Activated T-helper 17 cell treated with anti-CD3 and anti-CD28 coated beads, Interleukin-2, amount 50 U/mL, for 72 hours (primary cell): ENCODE measurements at places on chromosomes 2 and 18.
A peak's percentile ranks its signal among the peaks of the same experiment; 100 is the strongest.

GRCh38 chr18:48046843-48047242 lies 116.4 kb upstream of the SMAD2 start:
- no peak overlapping the region for H3K27ac ChIP-seq
- no peak for ATAC-seq
- no peaks in the 10 kb centered on the region for H3K4me1 ChIP-seq

- H3K4me3 ChIP-seq = peak overlapping the region; percentile 34
- peaks cover 12% of the 10 kb centered on the region for H3K4me1 ChIP-seq
- no peaks in the 10 kb centered on the region for H3K27me3 ChIP-seq
- peak; percentile 94 for ATAC-seq
- peaks cover 25% of the 10 kb centered on the region for H3K36me3 ChIP-seq
Measured at GRCh38 chr18:79378536-79379250, 17.0 kb upstream of the NFATC1 start.

- peaks cover 10% of the 10 kb centered on the region for H3K27me3 ChIP-seq
- no peak overlapping the region for H3K27ac ChIP-seq
- no peaks in the 10 kb centered on the region for H3K36me3 ChIP-seq
- ATAC-seq = no peak
- no peak overlapping the region for H3K4me3 ChIP-seq
- no peaks in the 10 kb centered on the region for H3K4me1 ChIP-seq
Measured at GRCh38 chr2:128489526-128490273, 171.0 kb upstream of the HS6ST1 start.

- H3K27ac ChIP-seq = no peak overlapping the region
- H3K36me3 ChIP-seq = no peaks in the 10 kb centered on the region
- peak; percentile 94 for ATAC-seq
- H3K4me3 ChIP-seq = no peak overlapping the region
- H3K4me1 ChIP-seq = peaks cover 10% of the 10 kb centered on the region
- H3K27me3 ChIP-seq = peaks cover 9% of the 10 kb centered on the region
Measured at GRCh38 chr2:172639823-172640222, 83.9 kb downstream of the PDK1 start.

DNA sequence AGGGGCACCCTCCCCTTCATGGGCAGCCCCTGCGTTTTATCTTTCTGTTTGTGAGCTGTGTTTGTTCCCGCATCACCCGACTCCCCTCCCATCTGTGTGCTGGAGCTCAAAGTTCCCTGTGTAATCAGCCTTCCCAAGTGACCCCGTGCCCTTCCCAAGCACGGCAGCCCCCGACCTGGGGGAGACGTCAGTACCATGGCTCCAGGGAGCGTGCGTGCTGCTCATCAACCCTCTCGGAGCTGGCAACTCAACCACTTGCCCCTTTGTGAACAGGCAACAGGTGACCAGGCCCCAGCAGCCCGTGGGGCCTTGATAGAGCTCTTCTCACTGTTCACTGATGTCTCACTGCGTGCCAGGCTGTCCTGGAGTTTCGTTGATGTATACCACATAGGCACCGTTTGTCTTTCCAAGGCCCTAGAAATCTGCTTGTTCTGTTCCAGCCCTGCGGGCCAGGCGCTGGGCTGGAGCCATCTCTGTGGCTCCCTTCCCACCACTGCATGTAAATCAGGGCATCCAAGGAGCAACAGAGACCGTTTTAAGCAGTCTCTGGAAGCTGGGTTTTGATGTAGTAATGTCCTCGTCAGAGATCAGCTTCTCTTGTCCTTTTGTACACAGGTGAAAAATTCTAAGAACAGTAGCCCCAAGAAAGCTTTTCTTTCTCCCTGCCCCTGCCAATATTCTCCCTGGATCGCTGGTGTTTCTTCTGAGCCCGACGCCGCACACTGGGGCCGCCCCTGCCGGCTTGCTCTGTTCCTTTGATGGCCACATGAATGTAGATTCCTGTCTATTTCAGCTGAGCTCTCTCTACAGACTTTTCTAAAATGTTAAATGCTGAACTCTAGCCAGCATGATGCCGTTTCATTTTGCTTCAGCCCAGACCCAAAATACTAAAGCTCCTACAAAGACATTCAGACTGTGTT lies 107.0 kb upstream of the PTPRM start:
- no peak overlapping the region for H3K27ac ChIP-seq
- no peak for ATAC-seq
- H3K4me1 ChIP-seq = no peaks in the 10 kb centered on the region
- no peak overlapping the region for H3K4me3 ChIP-seq
- H3K36me3 ChIP-seq = no peaks in the 10 kb centered on the region

DNA sequence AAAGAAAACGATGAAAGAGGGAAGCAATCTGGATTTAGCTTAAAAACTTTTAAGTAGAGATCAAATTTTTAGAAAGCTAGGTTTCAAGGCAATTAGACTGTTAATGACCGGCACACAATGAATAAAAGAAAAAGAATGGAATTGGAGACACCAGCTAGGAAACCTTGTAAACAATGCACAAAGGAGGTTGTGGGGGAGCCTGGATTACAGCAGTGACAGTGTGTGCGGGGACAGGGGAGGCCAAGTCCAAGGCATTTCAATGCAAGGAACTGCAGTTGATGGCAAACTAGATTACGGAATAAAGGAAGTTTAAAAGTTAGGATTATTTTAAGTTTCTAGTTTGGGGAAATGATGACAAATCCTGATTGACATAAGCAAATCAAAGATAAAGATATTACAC lies 74.5 kb downstream of the DTNB start:
- ATAC-seq = no peak
- H3K27me3 ChIP-seq = no peaks in the 10 kb centered on the region
- H3K27ac ChIP-seq = no peak overlapping the region
- H3K36me3 ChIP-seq = no peaks in the 10 kb centered on the region
- no peak overlapping the region for H3K4me3 ChIP-seq
- H3K4me1 ChIP-seq = peaks cover 24% of the 10 kb centered on the region

- H3K36me3 ChIP-seq = peaks cover 49% of the 10 kb centered on the region
- H3K4me1 ChIP-seq = peaks cover 6% of the 10 kb centered on the region
- H3K4me3 ChIP-seq = no peak overlapping the region
- ATAC-seq = no peak
- no peak overlapping the region for H3K27ac ChIP-seq
- no peaks in the 10 kb centered on the region for H3K27me3 ChIP-seq
Measured at GRCh38 chr2:53668624-53669026, 99.0 kb upstream of the CHAC2 start.

DNA sequence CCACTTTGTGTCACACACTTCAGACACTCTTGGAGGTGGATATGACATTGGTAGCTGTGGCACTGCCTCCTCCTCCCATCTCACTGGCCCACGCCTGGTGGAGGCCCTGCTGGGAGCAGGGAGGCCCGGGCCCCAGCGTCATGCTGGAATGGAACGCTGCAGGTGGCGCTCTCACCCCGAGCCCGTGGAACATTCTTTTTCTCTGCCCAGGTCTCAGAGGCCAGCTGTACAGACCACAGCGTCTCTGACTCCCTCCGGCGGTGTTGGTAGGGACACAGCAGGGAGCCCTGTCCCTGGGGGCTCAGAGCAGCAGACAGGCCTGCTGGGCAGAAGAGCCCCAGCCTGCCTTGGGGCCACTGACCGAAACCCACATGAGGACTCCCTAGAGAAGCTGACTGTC lies 218.1 kb downstream of the TWIST2 start:
- ATAC-seq = no peak
- H3K27ac ChIP-seq = no peak overlapping the region
- H3K36me3 ChIP-seq = peaks cover 23% of the 10 kb centered on the region
- H3K27me3 ChIP-seq = no peaks in the 10 kb centered on the region
- peaks cover 3% of the 10 kb centered on the region for H3K4me1 ChIP-seq
- no peak overlapping the region for H3K4me3 ChIP-seq

DNA sequence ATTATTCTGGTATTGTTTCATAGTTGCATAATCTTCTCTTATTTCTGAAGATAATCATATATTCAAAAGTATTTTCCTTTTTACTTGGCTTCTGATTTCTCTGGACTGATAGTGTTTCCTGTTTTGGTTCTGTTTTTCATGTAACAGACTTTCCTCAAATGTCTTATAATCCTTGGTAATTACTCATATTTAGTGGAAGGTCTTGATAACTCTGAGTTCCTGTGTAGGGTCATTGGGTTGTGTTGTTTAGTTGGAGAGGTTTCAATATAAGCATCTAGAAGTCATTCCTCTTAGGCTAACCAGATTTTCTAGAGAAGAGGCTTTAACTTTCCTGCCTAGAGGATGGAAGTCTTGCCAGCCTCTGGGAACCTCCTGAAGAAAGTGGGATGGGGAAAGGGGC lies 23.8 kb downstream of the MFSD6 start:
- H3K4me3 ChIP-seq = no peak overlapping the region
- peaks cover 36% of the 10 kb centered on the region for H3K36me3 ChIP-seq
- H3K27ac ChIP-seq = peak overlapping the region; percentile 7
- peaks cover 26% of the 10 kb centered on the region for H3K4me1 ChIP-seq

GRCh38 chr2:159497847-159498246 lies 118.5 kb downstream of the BAZ2B start:
- ATAC-seq = peak; percentile 64
- H3K27ac ChIP-seq = peak overlapping the region; percentile 74

GRCh38 chr2:95390272-95390880 lies 12.1 kb upstream of the FAHD2A start:
- no peak overlapping the region for H3K4me3 ChIP-seq
- ATAC-seq = no peak
- no peak overlapping the region for H3K27ac ChIP-seq
- no peaks in the 10 kb centered on the region for H3K36me3 ChIP-seq
- H3K27me3 ChIP-seq = peaks cover 6% of the 10 kb centered on the region

DNA sequence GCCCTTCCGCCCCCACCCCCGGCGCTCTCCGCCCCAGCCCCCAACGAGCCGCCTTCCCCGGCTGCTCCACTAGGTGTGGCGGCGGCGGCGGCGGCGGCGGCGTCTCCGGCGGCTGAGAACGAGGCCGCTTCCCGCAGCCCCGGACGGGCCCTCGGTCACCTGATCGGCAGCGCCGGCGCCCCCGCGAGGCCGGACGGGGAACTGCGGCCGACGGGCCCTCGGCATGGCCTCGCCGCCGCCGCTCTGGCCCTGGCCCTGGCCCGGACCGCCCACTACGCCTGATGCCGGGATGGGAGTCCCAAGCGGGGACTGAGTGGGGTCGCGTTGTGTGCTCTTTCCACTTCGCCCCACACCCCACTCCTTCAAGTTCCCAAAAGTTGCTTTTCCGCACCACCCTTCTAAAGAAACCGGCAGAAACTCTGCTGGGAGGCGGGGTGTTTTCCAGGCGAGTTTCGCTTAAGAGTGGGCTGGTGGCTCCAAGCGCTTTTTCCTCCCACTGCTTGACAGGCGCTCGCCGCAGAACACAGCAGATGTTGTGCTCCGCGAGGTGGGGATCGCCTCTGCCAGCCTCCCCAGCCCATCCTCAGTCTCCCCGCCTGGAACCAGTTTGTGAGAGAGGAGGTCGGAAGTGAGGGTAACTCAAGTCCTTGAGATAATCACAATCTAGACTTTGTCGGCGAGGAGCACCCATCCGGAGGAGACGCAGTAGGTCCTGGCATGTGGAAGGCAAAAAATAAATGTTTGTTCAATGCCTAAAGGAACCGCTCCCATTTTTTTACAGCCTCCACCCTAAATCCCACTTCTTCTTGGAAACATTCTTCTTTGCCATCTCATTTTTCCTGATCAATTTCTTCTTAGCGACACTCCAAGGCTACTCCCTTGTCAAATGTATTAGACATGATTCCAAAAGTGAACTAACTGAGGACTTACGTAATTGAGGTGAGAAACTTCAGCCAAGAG lies at the start of gene NCKAP1:
Gene NCKAP1, minus strand, starts transcription at position 117 of the 960 bp plus-strand sequence. CDS start 358 bp downstream, outside the sequence.
- peak within 1 kb of the TSS; percentile 85 for H3K27ac ChIP-seq
- peak within 1 kb of the TSS; percentile 90 for H3K4me3 ChIP-seq
- ATAC-seq = peak; percentile 89

- H3K36me3 ChIP-seq = peaks cover 65% of the 10 kb centered on the region
- no peak overlapping the region for H3K27ac ChIP-seq
- H3K4me3 ChIP-seq = no peak overlapping the region
- H3K4me1 ChIP-seq = peaks cover 5% of the 10 kb centered on the region
- no peaks in the 10 kb centered on the region for H3K27me3 ChIP-seq
- no peak for ATAC-seq
Measured at GRCh38 chr2:15614545-15615300, 23.1 kb downstream of the DDX1 start.

GRCh38 chr18:65725251-65726050 lies 25.4 kb upstream of the CDH7 start:
- no peak overlapping the region for H3K4me3 ChIP-seq
- no peak overlapping the region for H3K27ac ChIP-seq
- H3K27me3 ChIP-seq = no peaks in the 10 kb centered on the region
- no peaks in the 10 kb centered on the region for H3K36me3 ChIP-seq
- no peak for ATAC-seq

- H3K27me3 ChIP-seq = peaks cover 32% of the 10 kb centered on the region
- ATAC-seq = no peak
- no peak overlapping the region for H3K4me3 ChIP-seq
- H3K4me1 ChIP-seq = no peaks in the 10 kb centered on the region
Measured at GRCh38 chr18:48254077-48254602, 155.0 kb downstream of the ZBTB7C start.

DNA sequence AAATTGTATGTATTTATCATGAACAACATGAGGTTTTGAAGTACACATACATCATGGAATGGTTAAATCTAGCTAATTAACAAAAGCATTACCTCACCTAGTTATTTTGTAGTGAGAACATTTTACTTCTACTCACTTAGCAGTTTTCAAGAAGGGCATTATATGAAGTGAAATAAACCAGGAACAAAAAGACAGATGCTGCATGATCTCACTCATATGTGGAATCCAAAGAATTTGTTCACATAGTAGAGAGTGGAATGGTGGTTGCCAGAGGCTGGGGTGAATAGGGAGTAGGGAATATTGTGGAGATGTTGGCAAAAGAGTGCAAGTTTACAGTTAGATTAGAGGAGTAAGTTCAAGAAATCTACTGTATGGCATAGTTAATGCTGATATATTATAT lies 292.0 kb downstream of the ASXL3 start:
- H3K4me3 ChIP-seq = no peak overlapping the region
- H3K27ac ChIP-seq = no peak overlapping the region
- no peaks in the 10 kb centered on the region for H3K27me3 ChIP-seq

GRCh38 chr18:435940-436339 lies 64.6 kb downstream of the COLEC12 start:
- H3K27ac ChIP-seq = no peak overlapping the region
- H3K27me3 ChIP-seq = peaks cover 13% of the 10 kb centered on the region
- no peaks in the 10 kb centered on the region for H3K36me3 ChIP-seq
- H3K4me1 ChIP-seq = no peaks in the 10 kb centered on the region
- no peak for ATAC-seq

DNA sequence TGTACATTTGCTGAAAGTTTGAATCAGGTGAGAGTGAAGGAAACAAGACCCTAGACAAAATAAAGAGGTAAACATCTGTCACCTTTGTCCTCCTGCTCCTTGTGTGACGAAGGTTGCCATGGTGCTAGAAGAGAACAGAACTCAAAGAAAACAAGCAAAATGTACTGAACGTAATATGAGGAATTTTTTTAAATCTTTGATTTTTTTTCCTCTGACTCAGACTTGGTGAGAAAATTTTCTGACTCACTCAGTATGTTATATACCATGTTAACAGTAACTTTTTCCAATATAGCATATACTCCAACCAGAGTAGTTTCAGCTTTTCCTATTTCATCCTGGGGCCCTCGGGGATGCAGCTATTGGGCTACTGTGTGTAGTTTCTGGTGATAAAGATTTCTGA lies 2114.6 kb upstream of the PIK3C3 start:
- H3K4me3 ChIP-seq = no peak overlapping the region
- no peak for ATAC-seq
- no peaks in the 10 kb centered on the region for H3K4me1 ChIP-seq
- no peak overlapping the region for H3K27ac ChIP-seq
